ENCODE measurements at places on chromosomes 4 and X. TPM values are rescaled to one million over a fixed set of nuclear protein-coding genes. Genes with fewer than 3 reads are reported as not detected.
A peak's percentile ranks its signal among the peaks of the same experiment; 100 is the strongest.

DNA sequence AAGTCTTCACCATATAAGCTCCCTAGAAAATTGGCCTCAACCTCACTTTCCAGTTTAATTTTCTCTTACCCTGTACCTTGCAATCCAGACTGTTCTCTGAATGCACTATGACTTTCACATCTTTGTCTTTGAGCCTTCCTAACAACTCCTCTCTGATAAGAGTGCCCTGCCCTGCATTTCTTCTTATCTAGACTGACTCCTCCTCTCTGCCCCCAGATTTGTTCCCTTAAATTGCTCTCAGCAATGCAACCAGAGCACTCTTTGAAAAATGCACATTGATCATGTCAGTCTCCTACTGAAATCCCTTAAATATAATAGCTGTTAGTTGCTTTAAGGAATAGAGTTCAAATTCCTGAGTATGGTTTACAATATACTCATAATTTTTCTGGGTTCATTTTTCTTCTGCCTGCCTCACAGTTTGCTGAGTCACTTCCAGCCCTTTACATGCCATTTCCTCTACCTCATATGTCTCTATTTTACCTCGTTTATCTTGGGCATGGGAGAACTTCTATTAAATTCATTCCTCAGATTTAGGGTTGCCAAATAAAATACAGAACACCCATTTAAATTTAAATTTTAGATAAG lies 582.7 kb upstream of the AADAT start:
- no peak for DNase-seq

Gene GATB
- 19.0 TPM for total RNA-seq

DNA sequence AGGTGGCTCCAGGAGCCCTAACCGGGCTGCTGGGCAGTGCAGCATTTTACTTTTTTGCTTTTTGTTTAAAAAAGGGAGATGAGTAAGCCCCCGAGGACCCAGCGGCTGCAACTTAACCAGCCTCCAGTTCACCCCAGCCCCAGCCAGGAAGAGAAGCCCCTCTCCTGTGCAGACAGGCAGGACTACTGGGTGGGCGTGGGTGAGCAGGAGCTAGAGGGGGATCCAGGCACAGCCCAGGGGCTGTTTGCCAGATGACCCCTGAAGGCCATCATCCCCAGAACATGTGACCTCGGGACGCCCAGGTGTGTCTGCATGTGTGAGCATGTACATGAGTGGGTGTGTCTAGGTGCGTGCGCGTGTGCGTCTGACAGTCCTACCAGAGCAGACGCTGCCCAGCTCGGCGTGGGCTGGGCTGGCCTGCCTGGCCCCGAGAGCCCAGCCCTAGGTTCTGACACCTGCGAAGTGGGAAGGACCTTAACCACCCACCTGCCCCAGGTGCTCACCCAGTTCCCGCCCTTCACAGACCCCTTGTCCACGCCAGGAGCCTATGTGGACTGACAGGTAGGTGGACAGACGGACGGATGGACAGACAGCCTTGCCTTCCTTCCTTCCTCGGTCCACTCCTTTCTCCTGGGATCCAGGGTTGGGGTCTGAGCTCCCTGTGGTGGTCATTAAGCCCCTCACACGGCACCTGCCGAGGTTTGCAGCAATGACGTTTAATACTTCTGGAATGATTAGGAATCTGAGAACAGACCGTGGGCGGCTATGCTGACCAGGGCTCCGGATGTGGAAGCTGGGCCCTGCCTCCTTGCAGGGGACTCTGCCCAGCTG lies 7.8 kb upstream of the HAUS3 start:
- DNase-seq, result peak; percentile 89

DNA sequence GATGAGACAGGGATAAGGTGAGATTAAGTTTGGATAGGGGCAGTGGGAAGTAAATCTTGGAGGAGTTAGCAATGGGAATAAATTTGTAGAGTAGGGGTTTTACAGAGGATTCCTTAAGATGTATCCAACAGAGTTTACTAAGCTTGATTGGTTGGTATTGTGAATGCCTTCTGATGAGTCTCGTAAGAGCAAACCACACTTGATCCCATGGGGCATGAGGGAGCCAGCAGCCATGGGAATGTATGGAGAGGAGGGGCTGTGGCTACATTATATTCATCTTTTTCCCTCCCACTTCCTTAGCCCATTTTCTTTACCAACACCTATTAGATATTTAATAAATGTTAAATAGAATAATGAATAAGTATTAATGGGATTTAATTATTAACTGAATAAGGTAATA lies 126.6 kb upstream of the NDST3 start:
- DNase-seq, result no peak

DNA sequence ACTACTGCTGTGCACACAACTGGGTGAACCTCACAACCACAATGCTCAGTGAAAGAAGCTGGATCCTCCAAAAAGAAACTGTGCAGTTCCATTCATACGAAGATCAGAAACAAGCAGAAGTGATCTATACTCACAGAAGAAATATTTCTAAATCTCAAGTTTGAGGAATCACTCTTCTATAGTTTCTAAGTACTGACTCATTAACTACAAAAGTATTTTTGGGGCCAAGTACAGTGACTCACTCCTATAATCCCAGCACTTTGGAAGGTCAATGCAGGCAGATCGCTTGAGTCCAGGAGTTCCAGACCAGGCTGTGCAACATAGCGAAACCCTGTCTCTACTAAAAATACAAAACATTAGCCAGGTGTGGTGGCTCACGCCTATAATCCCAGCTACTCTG lies 51.3 kb upstream of the RELL1 start:
- no peak for DNase-seq

DNA sequence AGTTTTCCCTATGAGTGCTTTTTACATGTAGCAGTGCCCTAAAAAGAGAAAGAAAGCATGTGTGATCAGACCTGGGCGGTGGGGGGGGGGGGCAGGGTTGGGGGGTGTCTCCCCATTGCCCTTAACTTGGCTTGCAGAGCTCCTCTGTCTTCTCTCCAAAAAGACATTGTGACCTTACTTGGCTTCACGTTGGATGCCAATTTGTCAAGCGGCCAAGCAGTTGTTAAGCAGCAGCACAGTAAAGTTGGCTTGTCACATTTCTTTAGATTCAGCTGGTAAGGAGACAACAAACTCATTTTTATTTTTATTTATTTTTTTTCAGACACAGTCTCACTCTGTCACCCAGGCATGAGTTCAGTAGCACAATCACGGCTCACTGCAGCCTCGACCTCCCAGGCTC lies 57.3 kb upstream of the ZNF157 start:
- no peak for DNase-seq

DNA sequence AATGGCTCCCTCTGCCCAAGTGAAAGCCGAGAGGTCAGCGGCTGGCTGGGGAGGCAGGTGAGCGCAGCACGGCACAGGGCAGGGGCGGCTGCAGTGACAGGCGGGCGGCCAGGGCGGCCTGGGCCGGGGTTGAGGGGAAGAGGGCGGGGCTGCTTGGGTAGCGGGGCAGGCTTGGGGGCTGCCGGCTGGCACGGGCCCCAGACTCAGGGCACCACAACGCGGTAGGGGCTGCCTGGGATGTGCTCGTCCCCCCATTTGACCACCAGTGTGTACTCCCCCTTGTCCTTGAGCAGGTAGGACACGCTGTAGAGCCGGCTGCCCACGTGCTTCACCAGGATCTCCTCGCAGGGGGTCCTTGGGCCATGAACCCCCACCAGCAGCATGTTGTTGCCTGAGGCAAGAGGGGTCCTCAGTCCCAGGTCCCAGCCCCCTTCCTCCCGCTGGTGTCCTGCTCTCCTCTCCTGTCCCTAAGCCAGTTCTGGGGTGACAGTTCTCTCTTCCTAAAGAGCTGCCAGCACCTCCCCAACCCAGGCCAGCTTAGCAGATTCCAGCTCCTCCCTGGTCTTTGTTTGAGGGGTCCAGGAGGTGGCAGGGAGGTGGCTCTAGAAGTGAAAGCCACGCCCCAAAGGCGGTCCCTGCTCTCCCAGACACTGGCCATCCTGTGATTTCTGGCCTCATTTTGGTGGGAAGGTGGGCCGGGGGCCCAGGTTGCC lies 25.6 kb downstream of the FLNA start:
- no peak for DNase-seq

DNA sequence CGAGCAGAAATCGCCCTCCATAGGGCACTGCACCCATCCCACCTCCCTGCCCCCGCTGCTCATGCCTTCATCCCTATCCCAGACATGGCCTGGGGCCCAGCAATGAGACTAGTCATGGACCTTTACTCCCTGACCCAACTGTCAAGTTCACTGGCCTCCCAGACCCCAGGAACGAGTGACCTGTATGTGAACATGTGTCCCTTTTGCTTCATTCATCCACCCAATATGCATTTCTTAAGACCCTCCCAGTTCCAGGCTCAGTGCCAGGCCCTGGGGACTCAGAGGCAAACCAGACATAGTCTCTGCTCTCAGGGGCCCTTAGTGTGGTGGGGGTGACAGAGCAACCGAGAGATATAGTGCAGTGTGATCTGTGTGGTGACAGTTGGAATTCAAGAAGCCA lies 67.0 kb downstream of the EFNB1 start:
- DNase-seq, result no peak

GRCh38 chrX:69564665-69565064 lies 51.2 kb upstream of the EDA start:
- no peak for DNase-seq

Gene FGF13
- 12.1 TPM for total RNA-seq

GRCh38 chrX:48509245-48509590 lies 426 bp downstream of the PORCN start:
- DNase-seq, result no peak
